ENCODE measurements at places on chromosomes 12 and 14.

DNA sequence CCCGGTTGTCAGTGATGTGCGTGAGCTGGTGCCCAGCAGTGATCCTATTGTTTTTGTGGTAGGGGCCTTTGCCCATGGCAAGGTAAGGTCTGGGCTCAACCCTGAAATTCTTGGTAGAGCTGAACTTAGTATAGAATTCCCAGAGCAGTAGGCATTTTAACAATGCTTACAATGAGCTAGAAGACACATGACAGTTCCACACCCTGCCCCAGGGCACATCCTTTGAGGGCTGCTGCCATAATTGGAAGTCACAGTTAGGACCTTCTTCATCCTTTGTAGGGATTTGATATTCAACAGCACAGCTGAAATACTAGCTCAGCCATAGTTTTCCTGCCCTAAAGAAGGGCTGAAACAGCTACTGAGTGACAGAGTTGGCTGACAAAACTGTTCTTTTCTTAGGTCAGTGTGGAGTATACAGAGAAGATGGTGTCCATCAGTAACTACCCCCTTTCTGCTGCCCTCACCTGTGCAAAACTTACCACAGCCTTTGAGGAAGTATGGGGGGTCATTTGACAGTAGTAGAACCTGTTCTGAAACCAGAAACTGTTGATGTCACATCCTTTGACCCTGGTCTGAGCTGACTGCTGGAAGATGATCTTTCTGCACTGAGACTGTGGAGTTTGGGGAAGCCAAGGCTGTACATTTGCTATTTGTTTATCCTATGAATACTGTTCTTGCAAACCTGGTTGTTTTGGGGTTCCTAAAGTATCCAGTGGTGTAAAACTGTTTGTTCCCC lies 4.8 kb downstream of the EMG1 start:
- no peak for DNase-seq

DNA sequence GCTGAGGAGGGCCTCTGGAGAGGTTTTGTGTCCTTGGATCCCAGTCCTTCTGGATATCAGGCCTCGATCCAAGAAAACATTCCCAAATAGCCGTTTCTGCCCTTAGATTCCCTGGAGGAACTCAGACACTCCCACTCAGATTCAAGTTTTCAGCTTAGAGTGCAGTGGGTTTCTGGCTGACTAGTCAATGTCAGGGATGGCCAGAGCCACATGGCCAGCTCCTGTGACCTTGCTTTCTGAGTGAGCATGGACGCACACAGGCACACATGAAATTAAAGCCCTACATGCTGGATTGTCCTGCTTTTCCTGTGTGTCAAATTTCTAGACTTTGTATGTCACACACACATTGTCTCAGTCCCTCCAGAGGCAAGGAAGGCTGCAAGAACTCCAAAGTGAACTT lies 86.2 kb downstream of the TNFAIP2 start:
- no peak for DNase-seq

- no peak for DNase-seq
Measured at GRCh38 chr12:131218923-131219669, 265.4 kb downstream of the ADGRD1 start.

DNA sequence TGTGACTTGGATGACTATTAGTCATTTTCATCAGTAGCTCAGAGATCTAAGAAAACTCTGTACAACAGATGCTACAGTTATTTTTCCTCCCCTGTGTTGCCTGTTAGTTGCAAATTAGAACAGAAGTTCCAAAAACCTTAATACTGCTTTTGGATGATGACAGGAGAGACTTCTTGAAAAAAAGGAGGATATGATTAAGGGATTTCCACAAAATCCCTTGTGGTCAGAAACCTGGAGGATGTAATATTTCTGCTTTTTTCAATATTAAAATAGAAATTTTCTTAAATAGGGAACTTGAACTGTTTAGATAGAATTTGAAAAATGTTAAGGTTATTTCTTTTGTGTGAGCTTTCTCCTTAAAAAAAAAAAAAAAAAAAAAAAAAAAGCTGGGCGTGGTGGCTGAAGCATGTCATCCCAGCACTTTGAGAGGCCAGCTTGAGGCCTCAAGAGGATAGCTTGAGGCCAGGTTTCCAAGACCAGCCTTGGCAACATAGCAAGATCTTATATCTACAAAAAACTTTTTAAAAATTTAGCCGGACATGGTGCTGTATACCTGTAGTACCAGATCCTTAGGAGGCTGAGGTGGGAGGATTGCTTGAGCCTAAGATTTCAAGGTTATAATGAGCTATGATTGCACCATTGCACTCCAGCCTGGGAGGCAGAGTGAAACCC lies 14.1 kb downstream of the CMAS start:
- no peak for DNase-seq

GRCh38 chr12:31325524-31325875 lies 450 bp downstream of the SINHCAF start:
- DNase-seq = no peak

DNA sequence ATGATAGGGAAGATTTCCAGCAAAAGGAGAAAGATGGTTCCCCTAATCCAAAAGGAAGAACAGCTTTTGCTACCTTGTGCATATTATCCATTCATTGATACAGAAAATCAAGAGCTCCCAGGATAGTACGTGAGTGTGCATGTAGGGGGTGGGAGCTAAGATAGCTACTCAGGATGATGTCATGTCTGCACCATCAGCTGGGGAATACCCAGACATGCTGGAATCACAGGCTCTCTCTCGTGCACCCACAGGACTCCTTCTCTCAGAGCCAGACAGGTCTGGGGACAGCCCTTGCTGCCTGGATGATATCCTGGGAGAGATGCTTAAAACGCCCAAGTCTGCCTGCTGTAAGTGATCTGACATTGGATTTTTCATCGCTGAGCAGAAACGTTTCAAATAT lies 38.9 kb downstream of the FOXN3 start:
- DNase-seq = no peak

- DNase-seq = no peak
Measured at GRCh38 chr12:17810399-17810798, 279.6 kb downstream of the RERGL start.

GRCh38 chr14:24378981-24379906 lies 11.3 kb downstream of the NFATC4 start:
- DNase-seq = no peak

DNA sequence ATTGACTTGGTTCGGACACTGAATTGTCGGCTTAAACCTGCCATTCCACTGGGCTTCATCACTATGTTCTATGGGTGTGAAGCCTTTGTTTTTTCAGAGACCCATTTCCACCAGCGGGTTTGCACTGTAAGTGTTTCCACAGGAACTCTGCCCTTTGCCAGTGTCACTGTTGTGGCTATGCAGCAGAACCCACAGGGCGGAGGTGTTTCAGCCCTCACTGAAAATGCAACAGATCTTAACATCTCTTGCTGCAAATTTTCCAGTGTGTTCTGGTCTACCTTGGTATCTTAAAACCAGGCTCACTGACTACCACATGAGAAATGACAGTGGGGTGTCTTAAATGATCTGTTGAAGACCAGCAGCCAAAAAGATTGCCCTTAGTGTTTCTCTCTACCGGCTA lies 21.1 kb downstream of the PRKCH start:
- no peak for DNase-seq

DNA sequence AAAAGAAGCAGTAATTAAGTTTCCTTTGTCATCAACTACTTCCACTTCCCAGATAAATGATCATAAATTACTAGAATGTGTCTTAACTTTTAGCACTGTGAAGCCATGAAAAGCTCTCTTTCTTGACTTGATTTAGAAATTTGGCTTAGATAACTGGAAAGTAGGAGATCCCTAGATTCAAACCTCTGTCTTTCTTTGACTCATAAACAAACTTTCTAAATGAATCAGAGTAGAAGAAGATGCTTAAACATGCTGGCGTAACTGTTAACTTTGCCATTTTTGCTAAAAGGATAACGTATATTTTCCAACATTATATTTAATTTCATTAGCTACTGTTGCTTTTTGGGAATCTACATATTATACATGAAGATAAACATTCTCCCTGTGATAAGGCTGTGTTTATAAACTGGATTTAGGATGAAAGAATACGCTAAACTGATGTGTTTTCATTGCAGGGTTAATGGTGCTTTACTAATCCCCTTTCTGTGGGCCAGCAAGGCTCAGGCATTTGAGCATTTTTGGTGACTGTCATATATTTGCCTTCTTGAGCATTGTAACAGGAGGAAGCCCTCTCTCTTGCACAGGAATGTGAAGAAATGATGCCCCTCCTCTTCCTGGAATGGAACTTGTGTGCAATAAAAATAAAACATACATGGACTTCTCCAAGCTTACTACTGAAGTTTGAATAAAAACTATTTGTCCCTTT lies 301.4 kb downstream of the BMP4 start:
- no peak for DNase-seq

GRCh38 chr12:68789144-68789878 lies 18.7 kb upstream of the MDM2 start:
- DNase-seq = no peak
